A549 treated with AZD2906 at 1 μM for 4 hours (cell line): ENCODE measurements at places on chromosomes 16 and 17. TPM values are rescaled to one million over a fixed set of nuclear protein-coding genes. Genes with fewer than 3 reads are reported as not detected.

The CIITA gene
- total RNA-seq = 0.07 to 0.28 TPM (median 0.08 TPM) in 5 replicates

The MYH8 gene
- not detected in 5 replicates for total RNA-seq

The EZH1 gene
- 8.9 to 13.0 TPM (median 11.9 TPM) in 5 replicates for total RNA-seq

The SULT1A1 gene
- total RNA-seq = 4.5 to 6.0 TPM (median 5.7 TPM) in 5 replicates

The CMTM2 gene
- total RNA-seq = not detected in 5 replicates

The PHAF1 gene
- 23.9 to 26.8 TPM (median 25.0 TPM) in 5 replicates for total RNA-seq

The MMP15 gene
- 45.8 to 63.1 TPM (median 61.8 TPM) in 5 replicates for total RNA-seq

The GCGR gene
- total RNA-seq = 0.14 to 0.55 TPM (median 0.34 TPM) in 5 replicates

The TMEM92 gene
- 14.3 to 19.6 TPM (median 17.0 TPM) in 5 replicates for total RNA-seq

The CCL18 gene
- total RNA-seq = not detected in 5 replicates

The EME1 gene
- total RNA-seq = 13.8 to 16.2 TPM (median 14.3 TPM) in 5 replicates

The KLHL36 gene
- 18.5 to 25.9 TPM (median 24.2 TPM) in 5 replicates for total RNA-seq

The PRSS21 gene
- total RNA-seq = 0.11 to 0.28 TPM (median 0.14 TPM) in 5 replicates

The TMC7 gene
- total RNA-seq = 5.3 to 6.6 TPM (median 5.6 TPM) in 5 replicates

The EVI2A gene
- not detected in 5 replicates for total RNA-seq

The OR1E2 gene
- total RNA-seq = not detected in 5 replicates

The DRC3 gene
- total RNA-seq = 2.0 to 2.5 TPM (median 2.1 TPM) in 5 replicates

The OTOA gene
- total RNA-seq = 0.06 to 0.10 TPM (median 0.06 TPM) in 4 of 5 replicates, not detected in the other

The SMARCE1 gene
- 105 to 110 TPM (median 106 TPM) in 5 replicates for total RNA-seq

The SLC16A11 gene
- not detected in 5 replicates for total RNA-seq

The SYCE1L gene
- total RNA-seq = 3.5 to 8.3 TPM (median 8.0 TPM) in 5 replicates

The SENP3 gene
- 84.9 to 95.8 TPM (median 95.7 TPM) in 5 replicates for total RNA-seq

The PSMD11 gene
- 159 to 232 TPM (median 168 TPM) in 5 replicates for total RNA-seq

The BICDL2 gene
- not detected in 5 replicates for total RNA-seq

The KRTAP2-1 gene
- total RNA-seq = not detected in 5 replicates

The FOXN1 gene
- total RNA-seq = 0.02 to 0.07 TPM (median 0.03 TPM) in 3 of 5 replicates, not detected in the others

The HS3ST2 gene
- total RNA-seq = not detected in 5 replicates

The MLKL gene
- 39.2 to 45.0 TPM (median 41.1 TPM) in 5 replicates for total RNA-seq

The CCL5 gene
- 0.79 to 1.5 TPM (median 1.2 TPM) in 5 replicates for total RNA-seq

The ADGRG1 gene
- 148 to 205 TPM (median 174 TPM) in 5 replicates for total RNA-seq

The DNAI2 gene
- total RNA-seq = 0.03 to 0.10 TPM in 2 of 5 replicates, not detected in the others

The IL17C gene
- total RNA-seq = 0.06 TPM in 1 of 5 replicates, not detected in the others
